ENCODE measurements at places on chromosomes 11 and 22.

DNA sequence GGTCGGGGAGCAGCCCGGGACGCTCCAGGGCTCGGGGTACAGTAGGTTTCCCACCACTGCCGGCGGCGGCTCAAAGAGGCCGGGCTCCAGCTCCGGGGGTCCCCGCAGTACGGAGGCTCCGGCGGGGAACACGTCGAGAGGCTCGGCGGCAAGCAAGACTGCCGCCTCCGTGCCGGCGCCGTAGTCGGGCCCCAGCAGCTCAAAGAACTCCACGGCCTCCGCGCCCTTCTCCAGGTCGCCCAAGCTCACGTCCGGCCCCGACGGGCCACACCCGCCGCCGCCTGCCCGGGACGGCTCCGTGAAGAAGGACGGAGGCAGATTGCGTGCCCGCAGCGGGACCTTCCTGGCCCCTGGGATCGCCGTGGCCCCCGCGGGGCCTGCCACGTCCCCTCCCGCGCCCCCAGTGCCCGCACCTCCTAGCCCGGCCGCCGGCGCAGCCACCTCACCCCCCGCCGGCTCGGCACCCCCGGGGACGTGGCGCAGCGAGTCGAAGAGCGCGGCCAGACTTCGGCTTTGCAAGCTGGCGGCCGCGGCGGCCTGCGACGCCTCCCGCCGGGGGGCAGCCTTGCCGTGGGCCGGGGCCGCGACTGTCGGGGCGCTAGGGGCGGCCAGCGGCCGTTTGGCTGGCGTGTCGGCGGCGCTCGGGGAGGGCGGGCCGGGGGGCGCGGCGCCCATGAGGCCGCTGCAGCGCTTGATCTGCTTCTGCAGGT, 775 bp downstream of the FAM181B start:
- peak; percentile 31 for DNase-seq

- DNase-seq, result no peak
Measured at GRCh38 chr11:60863550-60864521, 3.5 kb upstream of the ZP1 start.

GRCh38 chr22:50481045-50481439, 301 bp upstream of the ADM2 start:
- DNase-seq, result no peak

GRCh38 chr11:117382746-117383145, 55.1 kb downstream of the CEP164 start:
- no peak for DNase-seq

- DNase-seq, result no peak
Measured at GRCh38 chr11:118602331-118602730, 5.1 kb upstream of the PHLDB1 start.

- DNase-seq, result no peak
Measured at GRCh38 chr11:86160541-86161149, 83.9 kb upstream of the EED start.

- DNase-seq, result no peak
Measured at GRCh38 chr11:11571893-11572292, 49.9 kb downstream of the GALNT18 start.

- no peak for DNase-seq
Measured at GRCh38 chr11:75474878-75475766, 42.1 kb upstream of the KLHL35 start.

DNA sequence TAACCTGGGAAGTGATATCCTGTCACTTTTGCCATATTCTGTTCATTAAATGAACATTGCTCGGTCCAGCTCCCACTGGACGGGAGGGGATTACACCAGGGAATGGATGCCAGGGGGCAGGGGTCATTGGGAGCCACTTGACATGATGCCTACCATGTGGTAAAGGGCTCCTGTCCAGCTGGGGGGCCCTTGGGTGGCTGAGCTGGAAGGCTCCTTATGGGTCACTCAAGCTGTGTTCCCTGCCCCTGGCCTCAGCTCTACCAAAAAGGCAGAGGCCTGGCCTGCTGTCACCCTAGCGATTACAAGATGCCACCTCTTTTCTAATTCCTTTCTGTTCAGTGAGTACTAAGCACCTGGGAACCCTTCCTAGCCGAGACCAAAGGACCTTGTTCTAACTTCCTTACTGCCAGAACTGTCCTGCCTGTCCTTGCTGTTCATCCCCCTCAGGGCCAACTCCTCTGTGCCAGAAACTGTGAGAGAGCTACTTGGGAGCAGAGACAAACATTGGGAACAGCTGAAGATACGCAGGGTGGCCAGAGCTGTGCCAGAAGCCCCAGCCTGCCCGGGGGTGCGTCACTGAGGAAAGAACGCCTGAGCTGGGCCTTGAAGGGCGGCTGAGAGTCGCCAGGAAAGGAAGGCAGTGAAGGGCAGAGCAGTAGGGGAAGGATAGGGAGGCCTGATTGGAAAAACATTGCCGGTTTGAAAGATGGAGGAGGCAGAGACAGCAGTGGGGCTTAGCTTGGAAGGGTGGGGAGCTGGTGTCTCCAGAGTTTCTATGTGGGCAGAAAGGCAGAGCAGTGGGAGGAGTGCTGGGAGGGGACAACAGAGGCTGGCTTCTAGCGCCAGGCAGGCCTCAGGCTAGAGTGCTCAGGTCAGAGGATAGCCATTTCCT, 12.7 kb upstream of the UVRAG start:
- no peak for DNase-seq

- DNase-seq, result no peak
Measured at GRCh38 chr11:62708793-62709192, 1.3 kb downstream of the GNG3 start.

GRCh38 chr11:18721561-18722292, 4.3 kb downstream of the IGSF22 start:
- peak; percentile 77 for DNase-seq

- DNase-seq, result no peak
Measured at GRCh38 chr11:101583251-101584128, at the start of gene TRPC6. TRPC6 (minus strand) TSS chr11:101584007; CDS start chr11:101583503, 504 bp downstream.

GRCh38 chr22:24752088-24752623, 22.4 kb downstream of the PIWIL3 start:
- no peak for DNase-seq

DNA sequence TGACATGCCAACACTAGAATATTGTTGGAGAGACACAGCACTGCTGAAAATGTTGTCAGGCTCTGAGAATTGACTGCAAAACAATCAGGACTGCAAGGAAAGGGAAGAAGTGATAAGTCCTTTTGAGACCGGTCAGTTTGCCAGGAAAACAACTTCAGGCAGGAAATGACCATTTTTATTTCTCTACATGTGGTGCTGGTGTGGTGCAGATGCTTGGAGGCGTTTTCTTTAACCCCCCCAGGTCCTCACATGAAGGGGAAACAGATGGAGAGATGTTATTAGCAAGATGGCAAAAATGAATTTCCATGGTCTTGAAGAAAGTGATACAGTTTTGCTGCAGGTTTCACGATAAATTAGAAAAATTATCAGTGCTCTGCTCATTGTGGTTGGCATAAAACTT, 5.7 kb downstream of the AP2A2 start:
- no peak for DNase-seq

GRCh38 chr11:79663017-79663416, 222.2 kb upstream of the TENM4 start:
- DNase-seq, result no peak

- no peak for DNase-seq
Measured at GRCh38 chr11:32244453-32244852, 153.6 kb downstream of the RCN1 start.

GRCh38 chr11:65506772-65507505, 8.1 kb downstream of the MALAT1 start:
- DNase-seq, result peak; percentile 79

DNA sequence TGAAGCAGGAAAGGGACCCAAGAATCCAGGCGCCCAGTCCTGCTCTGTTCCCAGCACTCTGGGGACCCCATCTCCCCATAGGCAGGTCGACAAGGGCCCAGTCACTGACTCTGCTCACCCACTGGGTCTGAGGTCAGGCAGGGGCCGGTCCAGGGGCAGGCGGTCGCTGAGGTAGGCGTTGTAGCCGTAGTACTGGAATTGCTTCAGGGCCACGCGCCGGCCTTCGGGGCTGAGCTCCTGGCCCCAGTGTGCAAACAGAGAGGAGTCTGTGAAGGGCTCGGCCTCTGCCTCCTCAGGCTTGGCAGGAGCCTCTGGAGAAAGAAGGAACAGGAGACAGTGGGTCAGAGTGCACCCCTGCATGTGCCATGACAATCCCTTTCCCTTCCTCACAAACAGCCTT, 95.6 kb upstream of the CSNK2A3 start:
- DNase-seq, result no peak

- DNase-seq, result no peak
Measured at GRCh38 chr11:112993808-112994207, 32.6 kb downstream of the NCAM1 start.

DNA sequence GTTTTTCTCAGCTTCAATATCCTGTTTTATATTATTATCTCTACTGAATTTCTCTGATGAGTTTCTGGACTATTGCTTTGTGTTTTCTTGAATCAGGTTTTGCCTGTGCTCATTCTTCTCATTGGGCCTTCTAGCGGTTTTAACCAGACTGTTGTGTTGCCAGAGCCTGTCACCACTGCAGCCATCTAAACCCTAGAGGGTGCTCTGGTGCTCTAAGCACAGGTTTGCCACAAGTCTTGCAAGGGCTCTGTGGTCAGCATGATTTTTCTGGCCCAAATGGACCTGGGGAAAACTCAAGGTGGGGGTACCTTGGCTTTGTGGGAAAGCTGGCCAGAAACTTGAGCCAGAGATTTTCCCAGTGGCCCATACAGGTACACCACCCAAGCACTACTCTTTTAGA, 52.4 kb upstream of the TYR start:
- no peak for DNase-seq

DNA sequence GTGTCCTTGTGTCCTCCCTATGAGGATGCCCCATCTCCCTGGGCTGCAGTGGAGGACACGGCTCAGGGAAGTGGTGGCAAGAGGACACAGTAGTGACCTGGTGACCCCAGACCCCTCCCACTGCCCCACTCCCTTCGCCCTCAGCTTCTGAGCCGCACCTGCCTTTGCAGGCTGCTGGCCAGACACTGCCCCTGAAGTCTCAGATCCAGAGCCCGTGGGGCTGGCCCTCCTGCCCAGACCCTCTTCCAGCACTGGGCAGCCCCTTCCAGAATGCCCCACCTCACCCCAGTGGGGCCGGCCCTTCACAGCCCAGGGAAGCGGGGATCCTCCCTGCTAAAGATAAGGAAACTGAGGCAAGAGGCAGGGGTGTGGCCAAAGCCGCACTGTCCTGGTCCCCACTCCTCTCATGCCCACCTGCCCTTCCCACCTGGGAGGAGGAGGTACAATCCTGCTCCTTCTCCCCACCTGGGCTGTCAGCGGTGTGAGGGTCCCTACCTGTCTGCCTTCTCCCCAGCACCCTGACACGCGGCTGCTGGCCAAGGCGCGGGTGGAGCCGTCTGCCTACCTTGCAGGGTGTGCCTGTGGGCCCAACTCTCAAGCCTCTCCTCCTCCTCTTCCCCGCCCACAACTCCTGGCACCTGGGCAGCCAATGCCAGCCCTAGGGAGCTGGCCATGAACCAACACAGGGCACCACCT, 17.3 kb downstream of the TRPM5 start:
- DNase-seq, result peak; percentile 25

- DNase-seq, result peak; percentile 87
Measured at GRCh38 chr11:119196833-119197483, 9.2 kb upstream of the CBL start.

- DNase-seq, result no peak
Measured at GRCh38 chr11:19849107-19849789, 136.6 kb downstream of the NAV2 start.

- no peak for DNase-seq
Measured at GRCh38 chr11:46414466-46414796, 22.9 kb upstream of the CHRM4 start.

- no peak for DNase-seq
Measured at GRCh38 chr22:44660051-44660830, 41.8 kb upstream of the PRR5 start.

DNA sequence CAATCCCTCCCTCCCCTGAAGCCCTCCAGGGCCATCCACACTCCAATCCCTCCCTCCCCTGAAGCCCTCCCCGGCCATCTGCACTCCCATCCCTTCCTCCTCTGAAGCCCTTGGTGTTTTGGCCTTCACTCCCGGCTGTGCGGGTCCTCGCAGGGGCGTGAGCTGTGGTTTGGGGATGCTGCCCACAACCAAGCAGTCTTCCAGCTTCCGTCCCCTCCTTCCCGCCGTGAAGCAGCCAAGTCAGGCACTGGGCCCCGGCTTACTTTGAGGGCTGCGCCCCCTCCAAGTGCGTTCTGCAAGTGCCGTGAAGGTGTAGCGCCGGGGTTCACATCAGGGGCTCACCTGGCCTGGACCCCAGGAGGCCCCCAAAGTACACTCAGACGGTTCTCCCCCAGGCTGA, 335.9 kb downstream of the BRD1 start:
- DNase-seq, result no peak

GRCh38 chr22:35051791-35052190, 14.2 kb upstream of the ISX start:
- no peak for DNase-seq

- peak; percentile 68 for DNase-seq
Measured at GRCh38 chr11:65417702-65418430, 4.7 kb upstream of the NEAT1 start.

DNA sequence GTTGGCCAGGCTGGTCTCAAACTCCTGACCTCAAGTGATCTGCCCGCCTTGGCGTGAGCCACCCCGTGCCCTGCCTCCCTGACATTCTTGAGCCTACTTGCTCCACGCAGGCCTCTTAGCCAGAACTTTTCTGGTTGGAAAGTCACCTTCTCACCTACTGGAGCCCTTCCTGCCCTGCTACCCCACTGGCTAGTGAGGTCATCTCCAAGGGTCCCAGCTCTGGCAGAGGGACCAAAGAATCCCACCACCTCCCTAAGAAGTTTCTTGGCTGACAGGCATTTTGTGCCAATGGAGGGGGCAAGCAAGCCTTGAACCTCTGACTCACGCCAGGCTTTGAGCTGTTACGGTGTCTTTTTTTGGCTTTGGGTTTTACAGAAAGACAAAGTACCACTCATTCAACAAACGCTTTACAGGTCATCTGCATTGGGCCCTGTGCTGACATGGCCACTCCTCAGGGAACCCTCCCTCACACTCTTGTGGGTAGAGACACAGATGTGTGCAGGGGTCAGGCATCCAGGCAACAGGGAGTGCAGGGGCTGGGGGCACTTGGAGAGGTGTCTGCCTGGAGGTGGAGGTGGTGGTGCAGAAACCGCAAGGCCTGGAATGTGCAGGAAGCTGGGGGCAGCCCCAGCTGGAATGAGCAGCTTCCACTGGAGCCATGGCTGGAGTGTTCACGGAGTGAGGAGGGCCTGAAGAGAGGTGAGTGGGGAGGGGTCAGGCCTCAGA, 27.1 kb upstream of the WNT11 start:
- no peak for DNase-seq

DNA sequence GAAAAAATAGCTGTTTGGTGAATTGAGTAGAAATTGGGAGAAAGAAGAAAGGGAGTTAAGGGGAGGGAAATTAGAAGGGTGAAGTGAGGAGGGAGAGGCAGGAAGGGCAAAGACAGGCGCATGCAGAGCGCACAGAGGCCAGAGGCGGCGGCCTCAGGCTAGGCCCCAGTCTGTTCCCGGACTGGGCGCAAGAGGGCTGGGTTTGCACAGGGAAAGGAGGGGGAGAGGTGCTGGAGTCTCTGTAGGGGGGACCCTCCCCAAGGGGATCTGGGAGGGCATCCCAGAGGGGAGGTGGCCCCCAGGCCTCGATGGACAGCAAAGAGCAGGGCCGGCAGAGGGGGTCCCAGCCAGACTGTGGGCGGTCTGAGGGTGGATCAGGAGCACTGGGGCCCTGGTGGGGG, 1.3 kb upstream of the FLRT1 start:
- DNase-seq, result no peak

GRCh38 chr11:28043930-28044709, 63.8 kb downstream of the KIF18A start:
- DNase-seq, result no peak

- DNase-seq, result no peak
Measured at GRCh38 chr22:19285831-19286230, 5.7 kb downstream of the CLTCL1 start.

GRCh38 chr11:121145826-121146225, 44.8 kb downstream of the TECTA start:
- no peak for DNase-seq

GRCh38 chr22:19916941-19917340, 24.6 kb upstream of the COMT start:
- no peak for DNase-seq
